NCI-H1105 treated with DMSO at 0.1 percent for 48 hours (cell line): ENCODE measurements at places on chromosomes 2 and 18.

DNA sequence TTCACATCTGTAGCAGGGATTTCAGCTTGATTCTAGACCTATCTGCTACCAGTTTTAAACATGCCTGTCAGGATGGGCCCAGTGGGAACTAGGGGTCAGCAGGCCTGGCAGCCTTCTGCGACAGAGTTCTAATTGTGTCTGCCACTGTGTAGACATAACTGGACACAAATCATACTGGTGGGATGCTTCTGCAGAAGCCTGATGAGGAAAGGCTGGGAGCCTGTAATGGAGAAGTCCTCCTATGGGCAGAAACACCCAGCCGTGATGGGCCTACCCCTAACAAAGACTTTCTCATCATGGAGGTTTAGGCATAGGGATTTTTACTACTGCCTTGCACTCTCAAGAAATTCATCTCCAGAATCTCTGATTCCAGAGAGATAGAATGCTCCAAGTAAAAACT lies 166.9 kb downstream of the PDE11A start:
- DNase-seq = no peak

DNA sequence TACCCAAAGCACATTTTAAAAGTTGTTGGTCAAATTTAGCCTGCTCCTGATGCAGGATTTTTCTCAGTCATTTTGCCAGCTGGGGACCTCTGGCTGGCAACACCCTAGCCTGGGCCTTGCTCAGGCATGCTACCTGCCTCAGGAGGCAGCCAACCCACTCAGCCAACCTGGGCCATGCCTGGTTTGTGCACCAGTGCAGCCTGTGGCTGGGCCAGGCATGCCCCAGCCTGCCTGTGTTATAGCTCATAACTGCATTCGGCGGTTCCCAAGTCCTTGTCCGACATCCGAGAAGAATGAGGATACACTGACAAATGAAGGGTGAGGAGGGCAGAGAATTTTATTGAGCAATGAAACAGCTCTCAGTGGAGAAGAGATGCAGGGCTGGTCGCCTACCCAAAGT lies 608.0 kb downstream of the SUCLG1 start:
- DNase-seq = no peak

- DNase-seq = peak; percentile 69
These were observed 1.2 kb downstream of the DLX1 start for GRCh38 chr2:172086241-172087206.

GRCh38 chr2:177872286-177872685 lies 200.3 kb downstream of the PDE11A start:
- DNase-seq = no peak

GRCh38 chr2:9736021-9736420 lies 105.2 kb upstream of the YWHAQ start:
- no peak for DNase-seq

DNA sequence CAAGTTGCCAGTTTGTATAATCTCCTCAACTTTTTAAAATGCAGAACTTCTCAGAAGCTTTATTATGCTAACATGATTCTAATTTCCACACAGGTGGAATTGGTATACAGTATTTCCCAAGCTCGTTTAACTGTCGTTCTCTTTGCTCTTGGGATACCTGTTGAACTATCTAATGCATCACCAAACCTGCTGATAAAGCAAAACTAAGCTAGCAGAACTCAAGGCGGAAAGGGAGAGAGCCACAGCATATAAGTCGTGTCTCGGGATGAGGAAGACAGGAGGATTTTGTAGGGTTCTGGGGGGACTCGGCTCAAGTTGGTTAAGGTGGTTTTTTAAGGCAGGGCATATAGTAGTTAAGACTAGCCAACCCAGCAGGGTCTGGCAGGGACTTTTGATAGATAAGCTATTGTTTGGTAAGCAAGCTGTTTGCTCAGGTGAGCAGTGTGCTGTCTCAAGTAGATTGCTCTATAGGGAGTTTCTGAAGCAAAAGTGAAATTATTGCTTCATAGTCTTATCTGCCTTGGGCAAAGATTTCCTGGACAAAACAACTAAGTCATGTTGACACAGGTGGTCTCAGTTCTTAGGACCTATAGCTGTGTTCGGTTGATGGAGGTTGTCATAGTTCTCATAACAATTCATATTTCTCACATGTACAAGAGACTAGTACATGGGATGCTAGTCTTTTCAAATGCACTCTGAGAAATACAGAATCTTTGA lies 28.2 kb upstream of the CHRNA1 start:
- DNase-seq = no peak

DNA sequence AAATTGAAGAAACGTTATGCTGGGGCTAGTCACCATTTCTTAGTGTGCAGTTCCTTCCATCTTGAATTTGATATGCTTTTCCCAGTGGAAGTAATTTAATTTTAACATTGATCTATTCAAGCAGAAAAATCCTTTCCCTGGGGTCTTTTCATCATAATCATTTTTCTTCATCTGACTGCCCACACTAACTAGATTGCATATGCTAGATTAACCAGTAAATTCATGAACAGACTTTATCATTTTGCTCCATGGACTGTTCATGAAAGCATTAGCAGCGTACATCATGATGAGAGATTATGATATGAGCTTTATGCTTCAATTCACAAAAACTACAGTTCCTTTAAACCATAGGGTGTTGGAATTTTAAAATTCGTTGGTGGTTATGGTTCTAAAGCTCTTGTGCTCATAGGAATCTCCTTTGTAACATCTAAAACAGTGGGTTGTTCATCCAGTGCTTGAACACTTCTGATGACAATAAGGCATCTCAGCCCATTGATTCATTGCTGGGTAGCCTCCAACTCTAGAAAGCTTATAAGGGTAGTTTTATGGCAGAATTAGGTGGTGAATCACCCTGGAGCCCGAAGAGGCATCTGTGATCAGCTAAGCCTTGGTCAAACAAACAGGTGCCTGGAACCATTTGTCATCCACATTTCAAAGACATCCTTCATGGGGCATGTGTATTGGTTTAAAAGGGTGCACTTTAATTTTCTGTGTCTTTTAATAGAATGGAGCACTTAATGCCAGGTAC lies 77.2 kb upstream of the NDUFV2 start:
- DNase-seq = no peak

DNA sequence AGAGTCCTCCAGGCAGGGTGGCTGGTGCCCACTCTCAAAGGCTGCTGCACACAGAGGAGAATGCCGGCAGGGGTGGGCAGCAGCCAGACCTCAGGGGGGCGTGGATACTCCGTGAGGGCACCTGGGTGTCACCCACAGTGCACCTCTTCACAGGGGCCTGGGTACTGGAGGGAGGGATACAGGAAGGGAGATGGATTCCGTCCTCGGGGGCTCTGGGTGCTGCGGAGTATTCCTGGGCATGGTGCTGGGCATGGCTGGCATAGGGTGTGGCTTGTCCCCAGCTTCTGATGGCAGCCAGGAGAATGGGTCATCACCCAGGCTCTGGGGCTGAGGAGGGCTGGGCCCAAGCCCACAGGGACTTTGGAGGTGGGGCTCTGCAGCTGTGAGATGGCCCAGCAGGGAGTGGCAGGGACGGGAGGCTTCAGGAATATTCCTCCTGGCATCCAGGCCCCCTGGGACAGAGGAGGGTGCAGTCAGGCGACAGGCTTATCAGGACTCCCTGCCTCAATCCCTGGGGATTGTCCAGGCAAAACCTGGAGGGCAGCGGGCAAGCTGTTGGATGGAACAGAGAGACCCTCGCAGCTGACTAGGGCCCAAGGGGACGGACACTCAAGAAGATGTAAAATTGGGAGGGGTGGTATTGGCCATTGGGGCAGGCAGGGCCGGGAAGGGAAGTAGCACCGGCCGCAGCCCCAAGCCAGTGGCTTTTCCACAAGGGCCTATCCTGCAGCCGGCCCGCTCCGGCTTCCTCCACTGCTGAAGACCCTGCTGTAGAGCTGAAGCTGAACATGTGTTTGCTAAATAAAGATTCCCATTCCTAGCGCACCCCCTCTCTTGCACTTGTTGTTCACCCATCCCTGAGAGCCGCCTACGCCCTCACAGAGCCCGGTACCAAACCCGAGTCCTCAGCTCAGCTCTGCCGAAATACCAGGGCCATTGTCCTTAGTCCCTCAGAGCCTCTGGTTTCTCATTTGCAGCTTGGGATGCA lies 5.7 kb upstream of the KLHL30 start:
- no peak for DNase-seq

GRCh38 chr2:227390468-227391256 lies 2.9 kb upstream of the SCYGR1 start:
- no peak for DNase-seq

DNA sequence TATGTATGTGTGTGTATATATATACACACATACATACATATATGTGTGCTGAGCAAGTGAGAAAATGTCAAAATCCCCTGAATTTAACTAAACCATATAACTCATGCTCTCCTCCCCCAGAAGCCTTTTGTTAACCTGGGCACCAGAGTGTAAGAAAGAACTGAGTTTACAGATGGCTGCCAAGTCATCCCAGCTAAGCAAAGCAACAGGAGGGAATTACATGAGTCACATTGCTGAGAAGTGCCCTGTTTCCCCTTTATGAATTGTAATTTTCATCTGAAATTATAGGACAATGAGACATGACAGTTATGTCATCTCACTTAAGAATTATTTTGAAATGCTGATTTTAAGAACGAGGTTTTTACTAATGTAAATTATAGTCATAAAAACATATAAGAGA lies 29.9 kb downstream of the SCN7A start:
- no peak for DNase-seq

DNA sequence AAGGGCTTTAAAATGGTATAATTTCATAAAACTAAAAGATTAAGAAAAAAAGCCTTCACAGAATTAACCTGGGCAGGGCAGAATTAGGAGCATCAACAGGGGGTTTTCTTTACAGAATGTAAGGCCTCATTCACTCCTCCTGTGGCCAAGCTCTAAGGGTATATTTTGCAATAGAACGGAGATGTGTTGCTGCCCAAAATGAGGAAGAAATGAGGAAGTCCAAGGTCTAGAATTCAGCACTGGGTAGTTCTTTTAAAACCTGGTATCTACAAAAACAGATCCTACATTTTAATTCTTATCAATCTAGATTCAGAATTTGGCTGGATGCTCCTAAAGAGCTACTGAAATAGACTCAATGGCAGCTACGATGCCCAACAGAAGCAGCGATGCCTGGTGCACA lies 101.8 kb downstream of the AKAIN1 start:
- DNase-seq = no peak

DNA sequence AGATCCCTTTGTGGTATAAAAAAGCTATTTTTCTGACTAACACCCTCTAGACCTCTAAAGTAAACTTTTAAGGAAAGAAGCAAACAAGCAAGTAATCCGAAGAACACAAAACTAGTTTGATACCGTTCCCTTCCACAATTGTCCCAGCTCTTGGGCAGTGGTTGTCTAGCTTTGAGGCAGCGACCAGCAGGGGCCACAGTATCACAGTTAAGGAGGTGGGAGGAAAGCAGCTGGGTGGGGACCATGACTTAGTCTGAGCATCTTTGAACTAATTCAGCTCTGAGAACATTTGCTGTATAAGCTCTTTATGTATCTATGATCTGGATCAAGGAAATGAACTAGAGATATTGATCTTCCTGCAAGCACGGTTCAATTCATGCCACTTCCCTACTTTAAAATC lies 51.0 kb downstream of the SF3B1 start:
- DNase-seq = no peak

DNA sequence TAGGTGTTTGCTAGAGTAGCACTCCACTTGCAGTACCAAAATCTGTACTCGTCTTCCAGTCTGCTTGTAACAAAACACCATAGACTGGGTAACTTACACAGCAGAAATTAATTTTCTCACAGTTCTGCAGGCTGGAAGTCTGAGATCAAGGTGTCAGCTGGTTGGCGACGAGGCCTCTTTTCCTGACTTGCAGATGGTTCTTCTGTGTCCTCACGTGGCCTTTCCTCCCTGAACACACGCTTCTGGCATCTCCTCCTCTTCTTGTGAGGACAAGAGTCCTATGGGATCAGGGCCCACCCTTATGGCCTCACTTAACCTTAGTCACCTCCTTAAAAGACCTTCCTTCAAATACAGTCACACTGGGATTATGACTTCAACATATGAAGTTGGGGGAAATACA lies 493.5 kb upstream of the MYT1L start:
- no peak for DNase-seq

DNA sequence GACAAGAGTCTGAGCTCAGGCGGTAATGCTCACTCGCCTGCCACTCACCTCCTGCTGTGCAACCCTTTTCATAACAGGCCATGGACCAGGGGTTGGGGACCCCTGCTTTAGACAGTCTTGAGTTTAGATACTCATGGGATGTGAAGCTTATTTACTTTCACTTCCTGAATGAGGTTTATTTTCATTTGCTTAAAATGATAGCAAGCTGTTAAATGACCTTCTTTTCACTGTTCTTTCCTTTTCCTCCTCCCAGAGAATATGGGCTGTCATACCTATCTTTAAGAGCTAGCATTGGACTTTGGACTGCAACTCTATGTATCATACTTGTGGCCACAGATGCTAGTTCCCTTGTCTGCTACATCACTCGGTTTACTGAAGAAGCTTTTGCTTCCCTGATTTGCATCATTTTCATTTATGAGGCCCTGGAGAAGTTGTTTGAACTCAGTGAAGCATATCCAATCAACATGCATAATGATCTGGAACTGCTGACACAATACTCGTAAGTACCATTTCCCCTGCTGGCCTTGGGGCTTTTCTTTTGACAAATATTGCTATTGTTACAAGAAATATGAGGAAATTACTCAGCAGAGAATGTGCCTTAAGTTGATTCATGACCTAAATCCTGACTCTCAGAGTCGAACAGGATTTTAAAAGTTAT lies 168.5 kb downstream of the DPP4 start:
- DNase-seq = peak; percentile 94

DNA sequence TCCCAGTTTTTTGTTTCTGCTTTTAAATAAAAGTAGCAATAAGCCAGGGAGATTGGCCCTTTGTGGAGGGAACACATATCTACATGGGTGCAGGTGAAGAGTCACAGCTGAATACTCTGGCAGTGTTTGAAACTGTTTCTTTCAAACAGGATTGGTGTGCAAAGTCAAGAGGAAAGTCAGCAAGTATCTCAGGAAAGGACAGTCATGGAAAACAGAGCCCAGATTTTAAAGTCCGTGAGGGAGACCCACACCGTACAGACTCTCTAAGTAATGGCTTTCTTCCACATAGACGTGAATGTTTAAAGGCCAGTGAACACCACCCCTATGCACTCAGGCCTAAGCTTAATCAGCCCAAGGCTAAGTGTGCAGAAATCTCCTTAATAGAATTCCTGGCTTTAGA lies 95.3 kb downstream of the GFPT1 start:
- DNase-seq = no peak

- DNase-seq = peak; percentile 14
These were observed 366.9 kb downstream of the EPHA4 start for GRCh38 chr2:221205103-221205673.

DNA sequence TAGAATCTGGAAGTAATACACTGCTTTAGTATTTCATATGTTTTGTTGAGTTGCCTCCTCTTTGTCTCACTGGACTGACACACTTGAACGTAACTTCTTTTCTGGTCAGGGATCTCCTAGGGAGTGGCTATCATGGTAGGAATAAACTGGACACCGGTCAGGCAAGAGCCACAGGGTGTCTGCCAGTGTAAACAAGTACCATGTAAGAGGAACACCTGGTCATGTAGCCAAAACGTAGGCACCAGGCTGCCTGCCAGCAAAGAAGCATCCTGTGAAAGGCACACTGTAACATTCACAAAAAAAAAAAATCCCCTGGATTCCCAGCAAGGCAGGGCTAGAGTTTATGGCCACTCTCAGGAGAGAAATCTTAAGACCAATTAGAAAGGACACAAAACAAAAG lies 372.8 kb upstream of the RND3 start:
- peak; percentile 38 for DNase-seq

- DNase-seq = no peak
These were observed 7.4 kb upstream of the NPAS2 start for GRCh38 chr2:100812573-100812972.

- no peak for DNase-seq
These were observed 56.0 kb downstream of the TMEM247 start for GRCh38 chr2:46535360-46535759.

- DNase-seq = no peak
These were observed 67.7 kb upstream of the L3MBTL4 start for GRCh38 chr18:6482198-6482977.
